Hematopoietic multipotent progenitor cell treated with erythropoietin and hydrocortisone succinate and interleukin-3 and kit ligand, for 6 days (in vitro differentiated cells): ENCODE measurements at places on chromosomes 1 and 21.
A peak's percentile ranks its signal among the peaks of the same experiment; 100 is the strongest.

GRCh38 chr1:224407571-224408293 lies 26.9 kb downstream of the WDR26 start:
- DNase-seq = no peak

- DNase-seq = no peak
Observed at GRCh38 chr1:39001516-39002421, 10.7 kb downstream of the AKIRIN1 start.

DNA sequence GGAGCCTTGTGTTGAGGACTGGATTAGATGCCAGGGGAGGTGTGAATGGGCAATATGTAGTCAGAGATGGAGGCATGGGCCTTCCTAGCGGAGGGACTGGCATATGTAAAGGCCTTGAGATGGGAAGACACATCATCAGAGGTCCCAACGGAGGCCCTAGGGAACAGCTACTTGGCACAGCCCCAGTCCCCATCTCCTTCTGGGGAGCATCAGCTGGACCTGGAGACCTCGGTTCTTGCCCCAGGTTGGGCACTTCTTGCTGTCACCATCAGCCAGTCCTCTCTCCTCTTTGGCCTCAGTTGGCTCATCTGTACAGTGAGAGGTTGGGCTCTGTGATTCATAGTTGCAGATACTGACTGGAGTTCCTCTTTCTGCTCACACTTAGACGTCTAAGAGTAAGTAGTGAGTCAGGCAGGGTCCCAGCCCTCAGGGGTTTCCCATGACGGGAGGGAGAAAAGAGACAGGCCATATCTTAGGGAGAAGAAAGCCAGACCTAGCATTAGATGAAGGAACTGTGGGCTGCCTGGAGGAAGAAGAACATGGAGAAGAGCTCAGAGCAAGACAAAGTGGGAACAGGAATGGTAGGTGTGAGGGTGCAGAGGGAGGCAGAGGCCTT lies 3.4 kb upstream of the MARCKSL1 start:
- peak; percentile 50 for DNase-seq

GRCh38 chr1:44433209-44433608 lies 28.2 kb downstream of the RNF220 start:
- DNase-seq = peak; percentile 74

GRCh38 chr1:19650416-19651140 lies 6.5 kb downstream of the NBL1 start:
- no peak for DNase-seq
